ENCODE measurements at places on chromosomes 13 and 19. TPM values are rescaled to one million over a fixed set of nuclear protein-coding genes. Genes with fewer than 3 reads are reported as not detected.

Gene OLFM2
- 9.7 TPM for total RNA-seq

Gene IGFL2
- not detected for total RNA-seq

Gene SPIB
- total RNA-seq: not detected

Gene SULT2B1
- total RNA-seq: not detected

Gene FAM32A
- total RNA-seq: 66.0 TPM

Gene FOSB
- total RNA-seq: 15.3 TPM

Gene CACNG7
- not detected for total RNA-seq

Gene ERFL
- 1.5 TPM for total RNA-seq

Gene RASGRP4
- total RNA-seq: 19.5 TPM

Gene MCEMP1
- total RNA-seq: not detected

Gene ZNF763
- total RNA-seq: 2.2 TPM

Gene PLA2G4C
- total RNA-seq: 10.8 TPM

Gene FXYD1
- 3.6 TPM for total RNA-seq

Gene KIR2DL4
- not detected for total RNA-seq

Gene TPTE2
- 0.18 TPM for total RNA-seq

Gene CGB5
- total RNA-seq: not detected

Gene TJP3
- total RNA-seq: 1.7 TPM

Gene TEX101
- not detected for total RNA-seq

Gene URAD
- not detected for total RNA-seq

Measured in activated CD4-positive, alpha-beta memory T cell treated with anti-CD3 and anti-CD28 coated beads, Interleukin-2, amount 10 ng/mL, durations not matched to agents 7 days and 5 days (primary cell).